ENCODE measurements at places on chromosomes 16 and 17.

- DNase-seq, result peak; percentile 67
Measured at GRCh38 chr17:36183001-36183971, 6.8 kb upstream of the TBC1D3B start.

DNA sequence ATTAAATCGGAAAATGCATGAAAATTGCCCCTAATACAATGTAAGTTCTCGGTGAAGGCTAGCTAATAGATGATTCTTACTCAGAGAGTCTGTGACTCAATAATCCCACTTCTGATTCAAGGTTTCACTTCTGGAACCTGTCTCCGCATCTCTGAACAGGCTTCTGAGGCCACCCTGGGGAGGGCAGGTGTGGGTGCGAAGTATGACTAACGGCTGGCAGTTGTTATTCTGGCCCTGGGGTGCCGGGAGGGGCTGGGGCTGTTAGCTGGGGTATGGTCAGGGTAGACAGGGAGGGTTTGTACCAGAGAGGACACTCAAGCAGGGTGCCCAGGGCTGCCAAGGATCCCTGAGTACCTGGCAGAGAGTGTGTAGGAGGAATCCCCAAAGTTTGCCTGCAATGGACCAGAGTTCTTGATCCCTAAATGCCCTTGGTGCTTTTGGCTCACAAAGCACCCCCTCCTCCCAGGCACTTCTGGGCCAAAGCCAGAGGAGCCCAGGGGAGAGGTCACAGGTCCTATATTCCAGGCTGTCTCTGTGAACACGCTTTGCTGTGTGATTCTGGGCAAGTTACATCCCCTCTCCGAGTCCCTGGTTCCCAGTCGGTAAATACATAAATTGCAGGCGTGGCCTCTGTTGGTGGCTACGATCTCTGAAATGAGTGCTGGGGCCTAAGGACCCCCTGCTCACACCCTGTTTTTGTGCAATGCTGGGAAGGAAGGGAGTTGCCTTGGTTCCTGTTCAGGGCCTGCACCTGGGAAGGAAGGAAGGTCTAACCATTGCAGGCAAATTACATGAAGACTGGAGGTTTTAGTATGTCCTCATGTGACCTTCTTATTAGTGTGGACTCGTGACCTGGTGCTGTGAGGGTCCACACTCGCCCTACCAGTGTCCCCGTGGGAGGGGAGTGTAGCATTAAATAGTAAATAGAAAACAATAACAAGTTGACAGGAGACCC lies 49.9 kb upstream of the CPNE2 start:
- no peak for DNase-seq

GRCh38 chr16:57029161-57030160 lies 40.1 kb downstream of the NLRC5 start:
- peak; percentile 28 for DNase-seq

DNA sequence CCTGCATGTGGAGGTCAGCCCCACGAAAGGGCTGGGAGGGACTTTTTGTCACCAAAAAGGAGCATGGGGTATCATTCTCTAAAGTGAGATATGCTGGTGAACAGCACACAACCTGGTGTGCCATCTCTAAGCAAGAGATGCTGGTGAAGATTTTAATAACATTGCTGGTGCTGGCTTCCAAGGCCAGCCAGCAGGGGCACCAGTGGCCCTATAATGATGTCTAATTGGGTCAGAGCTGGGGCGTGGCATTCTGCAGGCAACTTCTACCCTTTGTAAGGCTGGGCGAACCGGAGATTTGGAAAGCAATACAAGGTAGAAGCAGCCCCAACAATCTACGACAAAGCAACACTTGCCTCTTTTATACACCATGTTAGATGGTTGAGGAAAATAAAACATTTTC lies 16.8 kb downstream of the SDR42E1 start:
- no peak for DNase-seq

DNA sequence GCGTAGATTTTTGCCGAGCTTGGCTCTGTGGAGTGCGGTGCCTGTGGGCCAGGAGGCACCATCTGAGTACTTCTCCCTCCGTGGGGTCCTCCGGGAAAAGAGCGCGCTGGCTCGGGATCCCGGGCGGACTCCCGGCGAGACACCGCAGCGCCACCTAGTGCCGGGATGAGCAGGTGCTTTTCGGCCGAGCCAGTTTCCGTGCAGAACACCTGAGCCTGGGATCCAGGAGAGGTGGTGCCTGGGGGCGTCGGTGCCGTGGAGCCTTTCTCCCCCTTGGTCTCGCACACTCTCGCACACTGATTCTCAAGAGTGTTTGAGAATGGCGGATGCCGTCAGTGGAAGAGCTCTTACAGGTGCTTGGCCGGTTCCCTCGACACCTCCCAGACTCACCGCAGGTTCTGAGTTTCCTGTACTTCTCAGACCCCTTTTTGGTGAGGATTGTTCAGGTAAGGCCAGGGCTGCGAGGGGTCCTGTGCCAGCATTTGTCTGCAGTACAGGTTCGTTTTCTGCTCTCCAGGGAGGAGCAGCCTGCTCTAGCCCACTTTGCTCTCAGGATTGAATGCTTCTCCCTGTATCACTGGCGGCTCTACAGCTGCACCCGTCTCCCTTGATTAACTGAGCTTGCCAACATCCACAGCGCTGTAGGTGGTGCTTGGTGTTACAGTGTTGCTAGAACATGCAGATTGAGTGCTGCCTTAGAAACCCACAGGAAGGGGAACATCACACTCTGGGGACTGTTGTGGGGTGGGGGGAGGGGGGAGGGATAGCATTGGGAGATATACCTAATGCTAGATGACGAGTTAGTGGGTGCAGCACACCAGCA lies 23.3 kb downstream of the TBCD start:
- peak; percentile 41 for DNase-seq

DNA sequence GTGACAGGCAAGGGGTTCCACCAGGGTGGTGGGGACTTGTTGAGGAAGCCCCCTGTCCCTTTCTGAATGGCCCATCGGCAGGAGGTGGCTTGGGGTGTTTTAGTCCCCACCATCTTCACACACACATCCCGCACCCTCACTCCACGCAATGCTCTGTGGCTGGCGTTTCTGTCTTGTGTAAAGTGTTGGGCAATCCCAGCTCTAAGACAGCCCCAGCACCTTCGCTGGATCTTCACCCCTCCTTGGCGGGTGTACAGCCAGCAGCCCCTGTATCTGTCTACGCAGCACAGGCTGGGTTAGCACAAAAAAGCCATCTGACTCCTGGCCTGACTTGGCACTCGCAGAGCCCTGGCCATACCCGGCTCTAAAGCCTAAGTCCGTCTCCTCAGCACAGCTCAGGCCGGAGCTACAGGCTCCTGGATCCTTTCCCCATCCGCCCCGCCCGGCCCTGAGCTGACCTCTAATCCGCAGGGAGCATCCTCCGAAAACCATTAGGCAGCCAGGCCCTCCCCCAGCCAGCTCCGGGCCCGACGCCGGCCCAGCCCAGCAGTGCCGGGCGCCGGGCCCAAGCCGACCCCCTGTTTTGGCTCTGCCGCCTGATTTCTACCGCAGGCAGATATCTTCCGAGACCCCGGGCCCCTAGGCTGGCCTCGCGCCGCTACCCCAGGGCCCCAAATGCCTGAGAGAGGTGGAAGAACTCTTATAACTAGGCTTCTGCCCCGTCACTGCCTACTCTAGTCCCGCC lies 42.4 kb upstream of the TAC4 start:
- DNase-seq, result no peak

DNA sequence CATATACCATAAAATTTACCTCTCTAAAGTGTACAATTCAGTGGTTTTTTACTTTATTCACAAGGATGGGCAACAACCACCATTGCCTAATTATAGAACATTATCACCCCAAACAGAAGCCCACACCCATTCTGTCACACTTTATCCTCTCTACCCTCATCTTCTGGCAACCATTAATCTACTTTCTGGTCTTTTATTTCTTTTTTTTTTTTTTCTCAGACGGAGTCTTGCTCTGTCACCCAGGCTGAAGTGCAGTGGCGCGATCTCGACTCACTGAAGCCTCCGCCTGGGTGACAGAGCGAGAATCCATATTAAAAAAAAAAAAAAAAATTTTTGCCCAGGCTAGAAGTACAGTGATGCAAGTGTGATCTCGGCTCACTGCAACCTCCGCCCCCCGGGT lies 90.7 kb upstream of the CLEC18B start:
- no peak for DNase-seq

GRCh38 chr17:49197346-49197998 lies 12.9 kb downstream of the GNGT2 start:
- peak; percentile 19 for DNase-seq

DNA sequence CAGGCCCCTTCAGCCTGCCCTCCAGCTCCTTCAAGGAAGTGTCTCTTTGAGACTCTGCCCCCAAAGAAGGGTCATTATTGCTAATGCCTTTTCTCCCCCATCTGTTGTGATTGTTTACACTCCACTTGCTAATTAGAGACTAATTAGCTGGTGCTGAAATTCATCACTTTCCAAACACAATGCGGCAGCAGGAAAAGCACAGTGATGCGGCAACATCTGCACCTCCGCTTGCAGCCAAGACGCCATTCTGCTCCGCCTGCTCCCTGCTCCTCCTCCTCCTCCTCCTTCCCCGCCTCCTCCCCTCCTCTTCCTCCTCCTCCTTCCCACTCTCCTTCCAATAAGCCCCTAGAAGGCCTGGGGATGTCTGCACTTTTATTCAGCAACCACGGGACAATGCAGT lies 110.5 kb downstream of the SDK2 start:
- no peak for DNase-seq

DNA sequence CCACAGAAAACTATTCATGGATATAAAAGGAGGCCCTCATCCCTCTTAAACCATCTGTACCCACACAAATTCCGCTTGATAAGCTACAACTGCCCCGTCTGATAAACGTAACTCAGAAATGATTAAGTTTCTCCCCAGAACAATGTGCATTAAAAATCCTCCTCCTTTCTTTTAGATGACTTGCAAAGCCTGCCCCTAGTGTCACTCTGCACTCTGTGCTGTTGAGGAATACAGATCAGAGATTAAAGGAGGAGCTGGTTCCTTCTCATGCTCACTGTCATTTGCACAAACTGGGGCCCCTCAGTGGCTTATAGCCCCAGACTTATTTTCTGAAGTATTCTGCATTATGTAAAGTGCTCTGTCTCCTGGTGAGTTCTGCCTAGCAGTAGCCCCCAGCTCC lies 33.3 kb downstream of the CDRT15 start:
- DNase-seq, result no peak

DNA sequence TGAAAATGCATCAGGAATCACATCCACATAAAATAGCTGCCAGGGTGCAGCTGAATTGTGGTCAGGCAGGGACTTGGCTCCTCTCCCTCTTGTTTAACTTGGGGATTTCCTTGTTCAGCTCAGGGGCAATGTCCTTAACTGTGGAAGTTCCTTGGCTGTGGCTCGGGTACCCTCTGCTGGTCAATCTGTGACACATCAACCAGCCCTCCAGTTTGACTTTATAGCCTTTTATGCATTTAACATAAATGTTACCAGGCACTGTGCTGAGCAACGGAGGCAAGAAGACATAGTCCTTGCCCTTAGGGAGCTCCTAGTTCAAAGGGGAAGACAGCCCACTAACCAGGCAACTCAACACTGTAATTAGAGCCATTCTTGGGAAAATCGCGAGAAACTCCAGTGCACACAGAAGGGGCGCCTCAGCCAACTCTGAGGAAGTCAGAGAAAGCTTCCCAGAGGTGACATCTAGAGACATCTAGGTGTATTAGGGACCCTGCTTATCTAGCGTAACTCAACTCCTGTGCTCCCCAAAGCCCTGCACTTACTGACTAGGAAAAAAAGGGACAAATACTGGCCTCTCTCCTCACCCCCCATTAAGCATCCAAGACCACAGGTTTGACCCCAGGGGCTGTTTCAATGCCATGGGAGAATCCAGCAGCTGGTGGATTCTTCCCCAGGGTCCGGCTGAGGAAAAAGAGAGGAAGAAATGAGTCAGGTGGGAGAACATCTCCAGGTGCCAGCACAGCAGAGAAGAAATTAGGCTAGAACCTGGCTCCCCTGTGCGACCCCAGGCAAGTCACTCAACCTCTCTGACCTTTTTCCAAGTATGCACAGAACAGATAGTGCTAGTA lies 17.3 kb upstream of the EEF2K start:
- DNase-seq, result peak; percentile 80

GRCh38 chr17:15453782-15454181 lies 13.6 kb downstream of the CDRT4 start:
- no peak for DNase-seq

GRCh38 chr17:1943436-1943831 lies 81.7 kb downstream of the RTN4RL1 start:
- DNase-seq, result no peak

GRCh38 chr17:12178644-12179330 lies 158.1 kb downstream of the MAP2K4 start:
- no peak for DNase-seq

GRCh38 chr17:33288954-33289353 lies 4.1 kb downstream of the ASIC2 start:
- no peak for DNase-seq

- DNase-seq, result peak; percentile 42
Measured at GRCh38 chr16:47156680-47157215, 13.0 kb upstream of the NETO2 start.

- DNase-seq, result peak; percentile 19
Measured at GRCh38 chr17:29929006-29929532, 959 bp downstream of the SSH2 start.

GRCh38 chr17:58338841-58339754 lies 10.5 kb upstream of the TSPOAP1 start:
- peak; percentile 92 for DNase-seq

GRCh38 chr16:66175058-66175457 lies 191.4 kb upstream of the CDH5 start:
- no peak for DNase-seq

GRCh38 chr16:4371357-4372000 lies at the start of gene VASN:
Gene VASN (plus strand): TSS chr16:4371848. CDS start chr16:4380878, 9,030 bp downstream.
- peak; percentile 76 for DNase-seq

DNA sequence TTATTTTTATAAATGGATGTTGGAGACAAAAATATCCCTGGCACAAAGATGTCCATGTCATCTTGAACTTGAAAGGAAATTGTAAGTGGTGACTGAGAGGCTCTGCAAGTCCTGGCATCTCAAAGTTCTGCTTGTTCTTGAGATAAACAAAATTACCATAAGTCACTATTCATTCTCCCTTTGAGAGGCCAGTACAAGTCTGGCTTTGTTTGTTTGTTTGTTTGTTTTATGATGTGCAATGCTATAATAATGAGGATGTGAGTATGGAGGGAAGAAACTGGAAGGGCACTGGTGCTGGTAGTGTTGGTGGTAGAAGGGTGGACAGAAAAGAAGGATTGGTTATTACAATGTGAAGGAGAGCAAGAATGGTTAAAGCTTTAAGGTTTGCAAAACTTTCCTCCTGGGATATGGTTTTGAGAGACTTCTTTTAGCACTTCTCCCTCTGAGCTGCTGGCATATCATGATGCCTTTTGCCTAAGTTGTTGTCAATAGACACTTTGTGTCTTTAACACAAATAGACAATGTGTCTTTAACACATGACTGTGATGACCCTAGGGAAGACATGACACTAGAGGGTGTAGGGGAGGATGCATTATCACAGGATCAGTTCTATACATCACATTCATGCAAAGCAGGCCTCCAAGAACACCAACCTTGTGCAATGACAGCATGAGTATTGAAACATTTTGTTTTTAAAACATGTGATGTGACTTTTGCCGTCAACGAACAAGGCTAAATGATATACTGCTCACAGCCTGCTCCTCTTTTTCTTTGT lies 880.5 kb upstream of the GOT2 start:
- no peak for DNase-seq

GRCh38 chr17:927611-928461 lies 51.7 kb downstream of the NXN start:
- DNase-seq, result peak; percentile 98

- no peak for DNase-seq
Measured at GRCh38 chr17:5562661-5563360, 21.5 kb downstream of the NLRP1 start.

Measured in fibroblast of skin of back (primary cell).